ENCODE measurements at places on chromosomes 12 and 14. TPM values are rescaled to one million over a fixed set of nuclear protein-coding genes. Genes with fewer than 3 reads are reported as not detected.

NR2C1 gene
- 24.2 TPM for total RNA-seq

CFAP251 gene
- 3.7 TPM for total RNA-seq

RPGRIP1 gene
- total RNA-seq, result 0.75 TPM

RPS26 gene
- total RNA-seq, result 43.3 TPM

C14orf132 gene
- total RNA-seq, result not detected

DNA sequence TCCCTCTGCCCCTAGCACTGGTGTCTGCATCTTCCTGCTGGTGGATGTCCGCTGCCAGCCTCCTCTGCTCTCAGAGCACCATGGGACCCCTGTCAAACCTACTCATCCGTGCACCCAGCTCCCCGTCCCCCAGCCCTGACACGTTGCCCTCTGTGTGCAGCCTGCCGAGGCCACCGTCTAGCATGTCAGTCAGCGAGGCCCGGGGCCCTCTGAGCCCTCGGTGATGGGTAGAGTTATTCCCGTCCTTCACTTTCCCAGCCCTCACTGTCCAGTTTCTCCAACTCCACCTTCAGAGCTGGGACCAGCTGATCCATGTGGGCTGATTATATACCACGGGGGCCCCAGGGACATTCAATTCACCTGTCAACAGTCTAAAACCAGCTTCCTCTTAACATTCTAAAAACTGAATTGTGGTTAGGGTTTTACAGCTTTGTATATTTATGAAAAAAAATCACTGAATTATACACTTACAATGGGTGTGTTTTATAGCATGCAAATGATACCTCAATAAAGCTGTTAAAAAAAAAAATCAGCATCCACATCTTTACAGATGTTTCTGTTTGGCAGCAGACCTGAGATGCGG lies 61.3 kb downstream of the CCDC88C start:
- no peak for DNase-seq

GRCh38 chr14:96098309-96098998 lies 59.3 kb downstream of the C14orf132 start:
- DNase-seq, result peak; percentile 70

DNA sequence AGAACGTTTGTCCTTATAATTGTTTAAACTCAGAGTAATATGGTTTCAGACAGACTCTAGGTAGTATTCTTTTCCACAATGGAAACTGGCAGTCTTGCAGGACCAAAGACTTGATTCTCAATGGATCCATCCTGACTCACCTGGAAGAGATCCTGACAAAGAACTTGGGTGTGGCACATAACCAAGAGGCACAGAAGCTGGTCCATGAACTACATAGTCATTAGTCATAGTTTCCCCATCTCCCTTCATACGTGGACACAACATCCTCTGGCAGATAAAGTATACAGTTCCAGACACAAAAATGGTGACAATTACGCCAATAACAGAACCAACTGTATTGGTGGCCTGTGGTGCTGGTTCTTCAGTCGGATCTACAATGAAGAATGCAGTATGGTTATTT lies 55.8 kb downstream of the BCL2L14 start:
- no peak for DNase-seq

DNA sequence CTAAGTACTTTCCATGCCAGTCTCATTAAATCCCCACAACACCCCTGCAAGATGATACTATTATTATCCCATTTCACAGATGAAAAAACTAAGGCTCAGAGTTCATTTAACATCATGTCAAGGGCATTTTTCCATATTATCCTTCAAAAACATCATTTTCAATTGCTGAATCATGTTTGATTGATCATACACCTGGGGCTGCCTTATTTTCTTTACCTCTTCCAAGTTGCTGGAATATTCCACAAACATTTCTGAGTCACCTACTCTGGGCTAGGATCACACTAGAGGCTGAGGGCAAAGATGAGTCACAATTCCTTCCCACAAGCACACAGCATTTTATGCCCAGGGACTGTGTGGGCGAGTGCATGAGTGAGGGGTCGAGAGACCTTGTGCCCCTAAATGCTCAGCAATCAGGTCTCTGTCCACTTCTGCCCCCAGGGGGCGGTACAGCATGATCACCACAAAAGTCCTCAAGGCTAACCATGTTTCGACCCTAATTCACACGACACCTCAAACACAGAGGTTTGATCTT lies 14.1 kb upstream of the TMEM119 start:
- no peak for DNase-seq

DNA sequence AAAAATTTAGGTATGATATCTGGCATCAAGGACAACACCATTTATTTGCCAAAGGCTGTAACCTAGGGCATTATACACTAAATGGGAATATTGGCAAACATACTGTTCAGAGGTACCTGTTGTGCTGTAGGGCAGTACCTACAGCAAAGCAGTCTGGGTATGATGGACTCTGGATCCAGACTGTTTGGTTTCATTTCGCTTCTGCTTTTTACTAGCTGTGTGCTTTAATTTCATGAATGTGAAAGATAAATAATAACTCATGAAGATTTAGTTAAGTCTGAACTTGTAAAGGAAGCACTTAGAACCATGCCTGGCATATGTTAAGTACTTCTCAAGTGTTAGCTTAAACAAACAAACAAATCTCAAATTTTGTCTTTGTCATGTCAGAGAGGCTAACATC lies 17.7 kb upstream of the SLC38A2 start:
- DNase-seq, result no peak

DNA sequence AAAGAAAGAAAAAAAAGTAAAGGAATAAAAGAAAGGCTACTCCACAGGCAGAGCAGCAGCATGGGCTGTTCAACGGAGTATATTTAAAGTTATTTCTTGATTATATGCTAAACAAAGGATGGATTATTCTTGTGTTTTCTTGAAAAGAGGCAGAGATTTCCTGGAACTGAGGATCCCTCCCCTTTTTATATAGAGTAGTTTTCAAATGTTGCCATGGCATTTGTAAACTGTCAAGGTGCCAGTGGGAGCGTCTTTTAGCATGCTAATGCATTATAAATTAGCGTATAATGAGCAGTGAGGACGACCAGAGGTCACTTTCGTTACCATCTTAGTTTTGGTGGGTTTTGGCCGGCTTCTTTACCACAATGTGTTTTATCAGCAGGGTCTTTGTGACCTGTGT lies 383.0 kb downstream of the PCNX1 start:
- DNase-seq, result no peak

Measured in PC-9 (cell line).